8988T (cell line): ENCODE measurements at places on chromosomes 1 and 21.
A peak's percentile ranks its signal among the peaks of the same experiment; 100 is the strongest.

DNA sequence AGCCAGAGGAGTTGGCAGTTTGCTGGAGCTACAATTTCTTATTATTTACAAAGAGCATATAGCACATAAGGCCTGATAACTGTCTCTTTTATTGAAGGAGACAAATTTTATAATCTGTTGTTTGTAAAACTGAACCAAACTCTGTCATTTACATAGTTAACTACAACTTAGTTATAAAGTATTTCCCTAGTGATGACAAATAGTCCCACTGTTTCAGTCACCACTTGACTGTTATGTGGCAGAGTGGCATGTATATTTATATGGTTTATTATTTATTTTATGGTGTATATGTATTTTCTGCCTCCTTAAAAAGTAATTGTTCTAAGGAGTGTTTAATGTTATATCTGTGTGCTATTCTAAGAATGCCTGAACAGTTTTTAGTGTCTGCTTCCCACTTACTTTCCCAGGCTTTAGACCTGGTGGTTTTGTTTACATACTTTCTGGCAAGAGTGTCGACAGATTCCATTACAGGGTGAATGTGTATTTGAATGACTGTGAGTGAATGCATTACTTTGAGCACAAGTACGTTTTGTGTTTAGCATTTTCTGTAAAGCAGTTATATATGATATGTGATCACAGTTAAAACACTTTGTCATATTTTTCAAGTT, 10.0 kb downstream of the TSEN15 start:
- DNase-seq, result no peak

DNA sequence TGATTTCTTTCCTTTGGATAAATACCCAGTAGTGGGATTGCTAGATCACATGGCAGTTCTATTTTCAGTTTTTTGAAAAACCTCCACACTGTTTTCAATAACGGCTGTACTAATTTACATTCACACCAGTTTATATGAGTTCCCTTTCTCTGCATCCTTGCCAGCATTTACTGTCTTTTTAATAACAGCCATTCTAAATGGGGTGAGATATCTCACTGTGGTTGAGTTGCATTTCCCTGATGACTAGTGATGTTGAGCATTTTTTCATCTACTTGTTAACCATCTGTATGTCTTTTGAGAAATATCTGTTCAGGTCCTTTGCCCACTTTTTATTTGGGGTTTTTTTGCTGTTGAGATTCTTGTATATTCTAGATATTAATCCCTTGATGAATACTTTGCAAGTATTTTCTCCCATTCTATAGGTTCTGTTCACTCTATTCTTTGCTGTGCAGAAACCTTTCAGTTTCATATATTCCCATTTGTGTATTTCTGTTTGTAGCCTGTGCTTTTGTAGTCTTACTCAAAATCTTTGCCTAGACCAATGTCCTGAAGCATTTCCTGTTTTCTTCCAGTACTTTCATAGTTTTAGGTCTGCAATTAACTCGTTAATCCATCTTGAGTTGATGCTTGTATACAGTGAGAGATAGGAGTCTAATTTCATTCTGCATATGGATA, 7.3 kb downstream of the HENMT1 start:
- no peak for DNase-seq

DNA sequence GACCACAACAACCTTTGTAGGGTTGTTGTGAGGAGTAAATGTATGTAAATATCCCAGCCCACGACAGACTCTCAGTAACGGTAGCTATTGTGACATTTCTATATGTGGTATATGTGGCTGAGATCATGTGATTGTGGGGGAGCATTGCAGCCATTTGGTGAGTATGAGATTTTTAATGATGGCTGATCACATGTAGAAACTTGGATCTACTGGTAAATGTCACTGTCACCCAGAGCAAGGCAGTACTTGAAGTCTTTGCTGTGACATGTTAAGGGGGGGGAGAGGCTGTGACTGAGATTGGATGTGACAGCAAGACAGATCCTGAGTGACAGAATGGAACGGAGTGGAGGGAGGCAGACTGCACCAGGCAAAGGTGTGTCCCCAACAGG, 23.9 kb upstream of the MEF2D start:
- no peak for DNase-seq

GRCh38 chr1:33336580-33336979, 15.7 kb upstream of the A3GALT2 start:
- no peak for DNase-seq

- no peak for DNase-seq
These were observed 47.0 kb upstream of the RBM15 start for GRCh38 chr1:110292031-110292741.

DNA sequence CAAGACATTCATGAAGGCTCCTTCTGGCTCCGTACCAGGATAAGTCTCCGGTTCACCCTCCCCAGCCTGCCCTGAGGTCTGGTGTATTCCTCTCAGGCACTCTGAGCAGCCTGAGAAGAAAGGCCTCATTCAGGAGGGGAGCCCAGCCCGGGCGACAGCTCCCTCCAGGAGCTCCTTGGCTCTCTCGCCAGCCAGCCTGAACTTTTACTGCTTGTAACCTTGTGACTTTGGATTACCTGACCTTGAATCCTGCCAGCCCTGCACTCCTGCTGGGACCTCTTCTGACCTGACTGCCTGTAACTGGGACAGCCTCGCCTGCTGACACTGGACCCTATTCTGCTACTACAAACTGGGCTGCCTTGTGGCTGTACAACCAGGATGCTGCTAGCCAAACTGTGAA, 65.8 kb downstream of the CD34 start:
- DNase-seq, result no peak

GRCh38 chr1:1567152-1567875, 7.3 kb downstream of the SSU72 start:
- DNase-seq, result no peak

GRCh38 chr1:11397151-11397901, 81.6 kb upstream of the DISP3 start:
- no peak for DNase-seq

- DNase-seq, result no peak
These were observed 157.9 kb downstream of the CASZ1 start for GRCh38 chr1:10638559-10639005.

DNA sequence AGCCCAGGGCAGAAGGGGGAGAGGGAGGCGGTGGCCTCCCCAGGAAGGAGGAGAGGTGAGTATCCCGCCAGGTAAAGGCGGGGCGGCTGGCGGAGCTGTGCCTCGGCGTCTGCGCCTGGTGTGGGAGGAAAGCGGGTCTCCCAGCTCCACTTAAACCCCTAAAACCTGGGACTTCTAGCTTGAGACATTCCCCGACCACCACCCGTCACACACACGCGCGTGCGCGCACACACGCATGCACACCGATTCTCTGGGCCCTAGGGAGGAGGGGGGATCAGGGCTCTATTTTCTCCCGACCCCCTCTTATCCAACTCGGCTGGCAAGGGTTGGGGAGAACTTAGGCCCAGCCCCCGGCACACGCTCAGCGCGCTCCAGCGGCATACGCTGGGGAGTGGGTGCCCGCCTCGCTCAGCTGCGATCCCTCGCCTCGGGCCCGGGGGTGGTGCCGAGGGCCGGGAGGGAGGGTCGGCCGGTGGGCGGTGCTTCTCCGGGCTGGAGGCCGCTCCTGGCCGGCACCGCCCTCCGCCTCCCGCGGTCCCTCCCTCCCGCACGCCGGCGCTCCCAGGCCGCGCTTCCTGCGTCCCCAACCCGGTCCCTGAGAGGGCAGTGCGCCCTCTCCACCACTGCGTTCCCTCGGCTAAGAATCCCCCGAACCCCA, at the start of gene TMEM51:
TSS of gene TMEM51 (plus strand) at position 564 of the 658 bp plus-strand sequence. CDS start 61,341 bp downstream, outside the sequence.
- peak; percentile 53 for DNase-seq

DNA sequence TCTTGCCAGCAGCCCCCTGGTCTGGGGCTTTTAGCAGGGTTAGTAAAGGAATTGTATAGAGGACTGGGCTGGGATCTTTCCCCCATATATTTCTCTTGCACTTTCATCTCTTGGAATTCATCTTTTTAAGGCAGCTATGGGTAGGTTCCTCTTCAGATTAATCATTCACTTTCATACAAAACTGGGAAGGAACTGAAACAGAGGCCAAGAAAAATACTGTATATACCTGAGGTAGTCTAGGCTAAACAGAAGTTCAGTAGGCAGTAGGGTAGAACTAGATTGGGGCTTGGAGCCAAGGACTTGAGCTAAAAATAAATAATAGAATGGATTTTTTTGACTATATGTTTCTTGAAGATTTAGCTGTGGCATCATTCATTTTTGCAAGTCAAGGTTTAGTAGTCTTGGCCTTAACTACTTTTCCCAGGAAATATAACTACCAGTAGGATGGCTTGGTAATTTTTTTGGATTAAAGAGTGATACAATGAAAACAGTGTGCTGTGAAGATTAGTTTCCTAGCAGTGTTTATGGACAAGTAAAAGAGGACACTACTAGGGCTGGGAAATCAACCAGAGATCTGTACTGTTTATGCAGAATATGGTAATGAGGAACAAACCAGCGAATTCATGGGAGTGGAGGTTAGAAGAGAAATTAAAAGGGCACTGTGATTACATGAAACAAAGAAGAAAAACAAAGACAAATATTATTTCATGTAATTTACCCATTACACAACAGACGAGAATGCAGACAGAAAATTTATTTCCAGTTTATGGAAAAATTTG, 50.9 kb upstream of the PTGS2 start:
- DNase-seq, result no peak

DNA sequence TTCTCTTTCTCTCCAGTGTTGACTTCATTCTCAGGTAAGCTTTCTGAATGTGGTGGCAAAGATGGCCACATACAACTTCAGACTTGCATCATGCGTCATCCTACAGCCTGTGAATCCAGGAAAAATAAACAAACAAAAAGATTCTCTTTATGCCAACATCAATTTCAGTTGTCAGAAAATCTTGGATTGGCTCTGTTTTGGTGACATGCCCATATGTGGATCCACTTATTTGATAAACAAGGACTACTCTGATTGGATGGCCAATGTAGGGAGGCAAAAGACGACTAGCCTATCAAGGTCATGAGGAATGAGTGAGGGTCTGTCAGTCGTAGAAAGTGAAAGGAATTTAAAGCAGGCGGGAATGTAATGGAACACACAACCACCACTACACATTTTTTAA, 866.6 kb downstream of the USP25 start:
- no peak for DNase-seq

GRCh38 chr1:65090406-65090805, 57.6 kb upstream of the AK4 start:
- DNase-seq, result no peak

- DNase-seq, result no peak
These were observed 67.5 kb downstream of the PSMG1 start for GRCh38 chr21:39115576-39116235.

- no peak for DNase-seq
These were observed 117.3 kb upstream of the MARK1 start for GRCh38 chr1:220410611-220411010.

- DNase-seq, result no peak
These were observed 732 bp downstream of the GREM2 start for GRCh38 chr1:240611228-240611618.

GRCh38 chr1:246324711-246325110, 182.4 kb downstream of the SMYD3 start:
- peak; percentile 20 for DNase-seq

GRCh38 chr1:247084771-247085170, 6.2 kb upstream of the ZNF670 start:
- DNase-seq, result no peak

DNA sequence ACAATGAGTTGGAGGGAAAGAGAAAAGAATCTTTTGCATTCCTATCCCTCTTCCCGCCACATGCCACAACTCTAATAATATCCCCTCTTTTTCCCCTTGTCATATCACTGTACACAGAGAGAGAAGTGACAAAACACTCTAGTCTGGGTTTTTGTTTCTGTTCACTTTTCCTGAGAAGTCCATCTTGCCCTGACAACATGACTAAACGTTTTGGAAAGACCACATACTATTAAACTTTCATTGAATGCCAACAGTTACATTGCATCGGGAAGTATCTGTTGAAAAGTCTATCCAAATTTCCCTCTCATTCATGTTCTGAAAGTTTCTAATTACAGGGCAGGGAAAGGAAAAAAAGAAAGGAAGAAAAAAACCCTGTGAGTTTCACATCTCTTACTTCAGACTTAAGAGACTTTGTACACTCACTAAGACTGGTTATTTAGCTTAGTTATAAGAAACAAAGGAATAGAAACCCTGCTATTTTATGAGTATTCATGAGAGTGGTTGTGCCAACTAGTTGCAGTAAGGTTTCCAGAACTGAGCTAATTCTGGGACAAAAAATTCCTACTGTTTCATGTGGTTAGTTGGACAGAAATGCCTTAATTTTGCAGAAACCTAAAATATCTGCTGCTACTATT, 16.9 kb downstream of the PLA2G4A start:
- DNase-seq, result no peak

GRCh38 chr21:46457801-46458314, 833 bp upstream of the DIP2A start:
- DNase-seq, result no peak

- DNase-seq, result no peak
These were observed 5.5 kb downstream of the ETS2 start for GRCh38 chr21:38811257-38811656.

GRCh38 chr1:85179522-85179921, 21.3 kb downstream of the SYDE2 start:
- DNase-seq, result no peak

DNA sequence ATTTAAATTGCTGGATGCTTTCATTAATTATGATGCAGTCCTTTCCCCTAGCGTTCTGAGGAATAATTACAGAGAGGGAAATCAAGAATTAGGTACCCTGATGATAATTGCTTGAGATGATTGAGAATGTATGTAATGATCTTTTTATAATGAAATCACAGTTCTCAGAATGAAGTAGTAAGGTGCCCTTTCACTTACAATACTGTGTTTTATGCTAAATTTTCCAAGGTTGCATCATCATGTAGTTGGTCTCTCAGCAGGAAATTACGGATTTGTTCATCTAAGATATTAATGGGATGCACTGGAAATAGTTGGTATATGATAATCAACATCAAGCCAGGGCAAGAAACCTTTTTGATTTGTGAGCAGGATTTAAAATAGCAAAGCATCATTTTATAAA, 34.1 kb downstream of the AGT start:
- no peak for DNase-seq

- no peak for DNase-seq
These were observed 88.1 kb upstream of the WARS2 start for GRCh38 chr1:119228335-119229080.

DNA sequence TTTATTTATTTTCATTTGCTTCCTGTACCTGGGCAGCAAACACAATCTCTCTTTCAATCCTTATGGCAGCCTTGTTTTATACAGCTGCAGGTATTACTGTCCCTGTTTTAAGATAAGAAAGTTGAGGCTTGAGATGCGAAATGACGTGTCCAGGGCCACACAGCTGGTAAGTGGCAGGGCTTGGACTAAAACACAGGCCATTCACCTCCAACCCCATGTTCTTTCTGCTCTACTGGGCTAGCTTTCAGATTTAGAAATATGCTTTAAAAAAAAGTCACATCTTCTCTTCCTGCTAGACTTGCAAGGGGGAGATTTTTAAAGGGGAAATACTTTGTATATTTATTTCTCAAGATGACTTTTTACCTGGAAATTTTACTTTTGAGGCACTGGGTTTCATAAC, 62.8 kb downstream of the CNST start:
- DNase-seq, result no peak

GRCh38 chr21:35172231-35172630, 123.1 kb upstream of the RUNX1 start:
- DNase-seq, result no peak

DNA sequence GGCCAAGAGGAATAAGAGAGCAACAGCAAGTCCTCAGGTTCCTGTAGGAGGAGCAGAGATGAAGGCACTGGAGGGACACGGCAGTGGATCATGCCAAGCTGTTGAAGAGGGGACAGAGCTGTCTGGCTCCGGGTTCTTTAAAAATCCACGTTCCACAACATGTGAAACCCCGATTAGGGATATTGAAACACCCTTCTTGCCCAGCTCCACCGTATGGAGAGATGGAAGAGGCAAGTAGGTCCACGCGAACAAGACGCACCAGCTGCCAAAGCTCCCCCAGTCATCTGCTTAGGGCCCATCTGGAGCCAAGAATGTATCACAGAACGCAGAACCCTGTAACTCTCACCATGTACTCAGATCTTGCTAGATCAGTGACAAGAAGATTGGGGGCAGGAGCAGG, 3.9 kb downstream of the C1orf198 start:
- DNase-seq, result no peak
